NCI-H1092 (cell line): ENCODE measurements at places on chromosomes 13 and 19.

DNA sequence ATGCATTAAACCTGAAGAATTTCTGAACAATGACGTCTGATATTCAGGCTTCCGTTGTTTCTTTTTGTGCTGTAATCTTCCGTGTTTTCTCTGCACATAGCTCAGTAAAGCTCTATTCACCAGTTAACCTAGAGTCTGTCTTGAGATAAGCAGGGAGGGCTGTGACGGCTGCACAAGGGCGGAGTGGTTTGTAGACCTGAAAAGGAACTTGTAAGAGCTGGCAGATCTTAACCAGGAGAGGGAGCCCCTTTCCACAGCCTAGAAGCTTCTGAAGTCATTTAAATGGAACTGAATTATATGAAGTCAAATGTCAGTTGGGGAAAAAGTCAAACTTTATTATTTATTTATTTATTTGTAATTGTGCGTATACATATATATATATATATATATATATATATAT is 27.5 kb downstream of the DPRX start:
- DNase-seq, result no peak

GRCh38 chr19:54561840-54562239 is 11.8 kb upstream of the LILRA2 start:
- no peak for DNase-seq

DNA sequence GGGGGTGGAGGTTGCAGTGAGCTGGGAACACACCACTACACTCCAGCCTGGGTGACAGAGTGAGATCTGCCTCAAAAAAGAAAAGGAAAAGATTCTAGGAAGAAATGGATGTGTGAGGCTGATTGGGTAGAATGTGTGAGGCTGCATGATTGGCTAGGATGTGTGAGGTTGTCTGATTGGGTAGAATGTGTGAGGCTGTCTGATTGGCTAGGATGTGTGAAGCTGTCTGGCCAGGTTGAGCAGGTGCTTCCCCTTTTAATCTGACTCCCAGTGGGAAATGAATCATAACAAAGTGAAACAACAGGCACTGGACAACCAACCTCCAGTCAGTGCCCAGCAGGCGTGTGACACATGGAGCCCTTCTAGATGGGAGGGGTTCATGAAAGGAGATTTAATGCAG is 14.7 kb downstream of the C13orf46 start:
- no peak for DNase-seq

GRCh38 chr13:74835579-74835978 is 646.4 kb downstream of the TBC1D4 start:
- DNase-seq, result no peak

DNA sequence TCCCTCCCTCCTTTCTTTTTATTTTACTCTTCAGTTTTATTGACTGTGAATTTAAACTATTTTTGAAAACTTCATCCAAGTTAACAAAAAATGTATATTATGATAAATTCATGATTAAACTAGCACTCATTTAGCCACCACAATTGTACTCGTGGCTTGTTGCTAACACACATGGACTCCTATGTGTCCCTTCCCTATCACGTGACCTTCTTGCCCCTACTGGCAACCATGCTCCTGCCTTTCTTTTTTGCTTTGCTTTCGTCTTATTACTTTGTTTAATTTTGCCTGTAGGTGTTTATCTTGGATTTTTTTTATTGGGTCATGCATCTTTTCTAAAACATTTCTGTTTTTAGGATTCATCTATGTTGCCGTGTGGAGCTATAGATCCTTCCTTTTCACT is 8.2 kb downstream of the CLC start:
- no peak for DNase-seq

DNA sequence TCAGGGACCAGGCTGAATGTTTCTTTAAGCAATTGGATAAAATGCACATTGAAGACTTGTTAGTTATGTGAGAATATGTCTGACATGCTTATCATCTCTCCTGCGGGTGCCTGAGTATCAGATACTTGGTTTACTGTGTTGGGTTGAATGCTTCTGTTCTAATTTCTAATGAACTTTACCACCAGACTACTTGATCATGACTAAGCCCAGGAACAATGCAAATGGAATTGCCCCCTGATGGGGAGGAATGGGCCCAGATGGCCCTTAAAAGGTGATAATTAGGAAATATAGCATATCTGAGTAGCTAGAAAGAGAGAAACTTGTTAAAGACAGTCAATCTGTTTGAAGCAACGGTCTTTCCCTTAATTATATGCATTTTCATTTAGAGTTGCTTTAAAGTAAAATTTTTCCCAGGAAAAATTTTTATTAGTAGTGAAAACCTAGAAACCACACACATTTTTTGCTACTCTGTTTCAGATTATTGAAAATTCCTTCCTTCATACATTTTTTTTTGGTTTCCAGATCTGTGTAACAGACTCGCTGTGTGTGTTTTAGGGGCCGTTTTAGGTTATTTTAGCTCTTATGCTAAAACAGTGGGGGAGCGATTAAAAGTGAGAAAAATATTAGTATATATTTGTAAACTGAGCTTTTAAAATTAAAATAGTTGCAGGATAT is 186.6 kb downstream of the TM9SF2 start:
- DNase-seq, result no peak

DNA sequence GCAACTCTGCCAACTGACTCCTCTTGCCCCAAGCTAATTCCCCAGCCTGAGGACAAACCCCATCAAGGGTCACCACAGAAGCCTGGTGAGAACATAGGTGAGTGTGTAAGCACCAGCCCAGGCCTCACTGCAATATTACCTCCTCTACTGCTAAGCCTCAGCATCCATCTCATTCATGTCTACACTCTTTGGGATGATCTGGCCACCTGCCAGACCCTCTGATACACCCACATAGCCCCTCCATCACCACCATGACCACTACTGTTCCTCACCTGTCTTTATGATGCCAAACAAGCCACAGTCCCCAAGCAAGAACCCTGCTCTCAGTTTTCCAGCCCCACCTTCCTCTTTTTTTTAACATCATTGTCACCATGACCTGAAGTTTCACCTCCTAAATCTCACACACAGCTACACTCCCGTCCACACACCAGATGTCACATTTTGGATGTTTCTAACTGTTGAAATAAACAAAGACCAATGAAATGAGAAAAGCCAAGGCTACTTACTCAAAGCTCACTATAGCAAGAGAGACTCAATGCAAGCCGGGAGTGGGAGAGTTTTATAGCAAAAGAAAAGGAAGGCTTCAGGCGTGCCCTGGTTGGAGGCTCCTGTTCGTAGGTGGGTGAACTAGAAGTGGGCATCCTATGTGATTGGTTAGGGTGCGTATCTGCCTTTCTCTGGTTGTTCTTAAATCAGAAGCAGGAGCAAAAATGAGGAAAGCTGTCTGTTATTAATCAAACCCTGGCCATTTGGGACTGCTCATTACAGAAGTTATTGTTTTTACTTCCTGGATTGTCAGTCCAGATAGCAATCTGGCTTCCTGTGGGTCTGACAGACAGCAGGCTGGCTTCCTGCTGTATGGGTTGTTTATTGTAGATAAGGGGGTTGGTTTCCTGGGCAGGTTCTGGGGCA is 2.0 kb downstream of the ZNF792 start:
- DNase-seq, result no peak

DNA sequence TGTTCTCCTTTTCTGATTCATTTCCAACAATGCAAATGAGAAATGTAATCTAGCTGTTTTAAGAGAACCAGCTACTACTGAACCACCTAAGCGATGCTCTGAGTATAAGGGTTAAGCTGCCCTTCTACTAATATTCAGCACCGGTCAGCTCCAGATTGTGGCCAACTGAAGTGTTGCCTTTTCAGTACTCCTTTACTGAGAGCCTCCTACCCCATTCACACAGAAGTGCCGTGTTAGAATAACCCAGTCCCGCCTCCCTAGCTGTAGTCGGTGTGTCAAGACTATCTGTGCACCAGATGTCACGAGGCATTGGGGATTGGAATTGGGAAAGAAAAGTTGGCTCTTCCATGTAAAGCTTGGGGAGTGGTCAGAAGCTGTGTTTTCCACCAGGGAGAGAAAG is 45.4 kb downstream of the FAM124A start:
- no peak for DNase-seq

DNA sequence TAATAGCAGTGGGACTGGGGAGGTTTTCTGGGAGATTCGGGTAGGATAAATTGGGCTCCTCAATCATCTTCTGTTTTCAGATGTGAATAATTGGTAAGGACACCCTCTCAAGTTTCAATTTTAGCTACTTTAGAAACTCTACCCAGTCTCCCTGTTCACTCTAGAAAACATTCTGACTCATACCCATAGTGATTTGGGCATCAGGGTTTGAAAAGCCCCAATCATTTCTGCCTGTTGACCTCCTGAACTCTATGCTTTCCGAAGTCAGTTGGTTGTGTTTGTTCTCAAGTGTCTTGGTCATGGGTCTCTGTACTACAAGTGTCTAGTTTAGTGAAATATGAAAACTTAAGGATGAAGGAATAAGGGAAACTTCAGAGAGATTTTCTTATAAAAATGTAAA is 911.3 kb upstream of the GPC6 start:
- DNase-seq, result no peak

- no peak for DNase-seq
These were observed 409.9 kb upstream of the SGCG start for GRCh38 chr13:22770891-22771290.

- no peak for DNase-seq
These were observed 5.0 kb upstream of the MICU2 start for GRCh38 chr13:21608961-21609360.

DNA sequence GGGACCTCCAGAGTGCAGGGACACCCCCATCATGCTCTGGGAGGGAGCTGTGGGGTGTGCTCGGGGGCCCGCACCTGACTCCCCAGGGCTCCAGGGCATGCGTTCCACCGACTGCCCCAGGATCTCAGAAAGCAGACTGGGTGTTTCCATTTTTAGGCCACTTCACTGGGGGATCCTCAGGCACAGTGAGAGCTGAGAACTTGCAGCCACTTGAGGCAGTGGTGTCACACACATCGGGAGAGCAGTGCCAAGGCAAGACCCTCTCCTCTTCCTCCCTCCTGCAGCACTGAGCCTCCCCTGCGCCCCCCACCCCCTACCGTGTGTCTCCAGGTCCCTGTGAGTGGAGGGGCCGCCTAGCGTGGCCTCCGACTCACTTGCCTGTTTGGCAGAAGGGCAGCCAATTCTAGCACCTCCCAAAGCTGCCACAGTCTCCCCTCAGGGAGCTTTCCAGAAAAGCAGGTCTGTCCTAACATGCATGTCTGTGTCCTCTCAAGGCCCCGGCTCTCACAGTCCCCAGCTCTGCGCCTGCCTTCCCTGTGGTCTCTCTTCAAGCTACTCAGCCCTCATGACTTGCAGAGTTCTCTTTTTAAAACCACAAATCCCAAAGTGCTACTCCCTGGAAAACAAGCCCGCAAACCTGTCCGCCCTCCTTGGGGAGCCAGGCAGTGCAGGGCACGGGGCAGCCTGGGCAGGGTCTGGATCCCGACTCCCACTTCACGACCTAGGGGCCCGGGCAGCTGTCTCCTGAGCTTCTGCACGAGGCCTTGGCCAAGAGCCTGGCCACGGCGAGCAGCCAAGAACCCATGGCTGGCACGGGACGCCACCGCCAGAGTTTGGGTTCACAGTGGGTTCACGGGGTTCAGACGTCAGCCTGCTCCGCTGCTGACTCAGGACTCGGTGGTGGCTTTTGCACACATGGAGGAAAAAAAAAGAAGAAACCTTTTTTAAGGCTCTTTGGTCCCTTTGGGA is 94.1 kb downstream of the STK24 start:
- no peak for DNase-seq

- DNase-seq, result no peak
These were observed 1.7 kb downstream of the YJEFN3 start for GRCh38 chr19:19530423-19530804.

GRCh38 chr19:3518659-3519058 is 12.5 kb downstream of the FZR1 start:
- DNase-seq, result no peak

DNA sequence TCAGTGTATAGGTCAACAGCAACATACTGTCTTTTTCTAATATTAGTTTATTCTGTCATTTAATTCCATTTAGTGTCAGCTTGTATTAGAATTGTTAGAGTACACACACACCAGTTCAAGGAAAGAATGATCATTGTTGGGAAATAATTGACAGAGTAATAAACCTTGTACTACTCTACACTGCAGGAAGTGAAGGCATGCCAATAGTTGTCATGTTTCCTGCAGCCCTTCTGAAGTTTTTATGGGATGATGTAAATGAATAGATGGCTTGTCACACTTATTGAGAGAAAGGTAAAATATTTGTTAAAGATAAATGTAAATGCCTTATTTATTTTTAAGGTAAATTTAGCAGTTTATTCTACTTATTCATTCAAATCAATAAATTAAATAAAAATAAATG is 306.9 kb upstream of the KLHL1 start:
- DNase-seq, result no peak

GRCh38 chr19:10262771-10263170 is 8.1 kb upstream of the ICAM1 start:
- no peak for DNase-seq

GRCh38 chr13:46289260-46289955 is 77.7 kb downstream of the LRRC63 start:
- no peak for DNase-seq

GRCh38 chr13:94169454-94170144 is 309.9 kb downstream of the DCT start:
- DNase-seq, result no peak

DNA sequence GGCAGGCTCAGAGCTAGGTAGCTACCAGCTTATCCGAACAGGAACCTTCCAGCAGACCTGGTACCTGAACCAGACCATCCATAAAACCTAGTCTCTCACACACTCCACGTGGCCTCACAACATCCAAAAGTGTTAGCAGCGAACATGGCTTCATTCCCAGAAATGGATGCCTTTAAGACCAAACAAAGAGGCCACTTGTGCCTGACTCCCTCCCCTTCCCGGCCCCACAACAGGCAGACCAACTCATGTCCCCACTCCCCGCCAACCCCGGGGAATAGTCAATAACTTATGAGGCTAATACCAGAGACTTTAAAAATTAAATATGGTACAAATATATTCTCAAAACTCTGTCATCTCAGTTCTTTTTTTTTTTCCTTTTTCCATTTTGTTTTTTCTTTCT is 46.2 kb downstream of the ZNF557 start:
- DNase-seq, result no peak

- DNase-seq, result no peak
These were observed 8.1 kb upstream of the C5AR2 start for GRCh38 chr19:47323872-47324271.

DNA sequence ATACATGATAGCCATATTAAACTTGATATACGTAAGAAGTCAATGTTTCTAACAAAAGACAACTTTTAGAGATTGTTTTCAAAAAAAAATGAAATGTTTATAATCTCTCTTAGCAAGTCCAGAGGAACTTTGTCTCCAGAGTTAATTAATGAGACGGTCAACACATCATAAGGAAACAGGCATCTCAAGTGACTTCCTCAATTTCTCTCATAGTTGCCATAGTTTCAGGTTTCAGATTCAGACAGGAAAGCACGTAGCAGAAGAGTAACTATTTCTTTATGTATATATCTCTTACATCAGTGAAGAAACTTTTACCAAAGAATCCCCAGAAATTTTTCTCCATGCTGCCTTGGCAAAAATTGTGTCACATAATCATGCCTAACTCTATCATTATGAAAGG is 159.6 kb upstream of the ATXN8OS start:
- DNase-seq, result no peak

GRCh38 chr13:76730220-76730619 is 156.0 kb downstream of the KCTD12 start:
- DNase-seq, result no peak

- DNase-seq, result no peak
These were observed 56.2 kb downstream of the ATP11A start for GRCh38 chr13:112746044-112746443.

GRCh38 chr13:47481536-47481935 is 519.5 kb downstream of the SUCLA2 start:
- no peak for DNase-seq
